ENCODE measurements at places on chromosomes 4 and X.

- DNase-seq, result no peak
These were observed 247.7 kb downstream of the AFAP1 start for GRCh38 chr4:7691982-7692381.

DNA sequence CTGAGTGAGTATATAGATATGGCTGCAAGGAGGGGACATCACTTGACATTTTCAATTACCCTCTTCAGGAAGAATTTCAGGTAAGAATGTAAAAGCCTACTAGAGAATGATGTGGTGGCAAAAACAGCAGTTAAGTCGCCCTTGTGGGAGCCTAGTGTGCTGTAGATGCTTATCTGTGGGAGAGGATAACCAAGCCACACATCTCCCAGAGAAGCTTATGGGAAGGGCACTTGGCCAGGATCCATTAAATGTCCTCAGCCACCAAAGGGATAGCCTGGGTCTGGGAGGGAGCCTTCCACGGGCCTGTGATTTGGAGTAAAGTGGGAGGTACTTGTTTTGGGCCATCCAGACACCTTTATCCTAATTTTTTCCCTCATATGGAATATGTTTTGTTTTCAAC is 41.3 kb upstream of the BCLAF3 start:
- no peak for DNase-seq

- no peak for DNase-seq
These were observed 15.0 kb downstream of the RGN start for GRCh38 chrX:47093248-47093647.

DNA sequence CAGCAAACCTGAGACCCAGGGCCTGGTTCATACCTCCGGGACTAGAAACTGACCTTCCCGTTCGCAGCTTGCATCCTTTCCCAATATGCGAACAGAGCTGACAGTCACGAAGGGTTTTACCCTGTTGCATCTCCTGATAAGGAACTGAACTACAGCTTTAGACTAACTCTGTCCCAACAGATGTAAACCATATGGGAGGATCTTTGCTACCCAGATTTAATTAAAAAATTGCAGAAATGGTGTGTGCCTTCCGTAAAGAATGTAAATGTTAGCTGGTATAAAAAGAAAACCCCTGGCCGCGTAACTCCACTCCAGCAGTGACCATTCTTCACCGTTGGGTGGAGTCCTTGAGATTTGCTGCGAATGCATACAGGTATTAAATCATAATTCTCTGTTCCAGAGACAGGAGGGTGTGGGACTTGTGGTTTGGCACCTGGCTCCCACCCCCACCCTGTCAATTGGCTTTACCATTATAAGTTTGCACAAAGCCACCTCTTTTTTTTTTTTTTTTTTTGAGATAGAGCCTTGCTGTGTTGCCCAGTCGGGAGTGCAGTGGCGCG is 40.6 kb upstream of the SORCS2 start:
- DNase-seq, result no peak
